Activated CD4-positive, alpha-beta memory T cell treated with anti-CD3 and anti-CD28 coated beads for 36 hours (primary cell): ENCODE measurements at places on chromosomes 16 and 17.

DNA sequence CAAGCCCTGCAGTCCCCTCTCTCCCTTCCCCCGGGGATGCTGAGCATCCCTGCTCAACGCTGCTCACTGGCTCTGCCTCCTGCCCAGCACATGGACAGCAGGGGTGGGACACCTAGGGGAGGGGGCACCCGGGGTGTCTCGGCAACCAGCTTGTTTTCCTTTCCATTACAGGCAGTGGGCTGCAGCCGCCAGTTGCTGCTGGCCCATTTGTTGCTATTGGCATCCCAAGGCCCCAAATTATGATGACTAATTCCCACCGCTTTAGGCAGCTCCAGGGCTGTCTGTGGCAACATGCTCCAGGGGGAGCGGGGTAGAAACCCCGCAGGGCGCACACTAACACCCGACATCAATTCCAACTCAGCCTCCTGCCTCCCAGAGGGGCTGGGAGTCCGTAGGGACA is 4.9 kb downstream of the SDK2 start:
- DNase-seq = no peak

GRCh38 chr17:74712301-74712700 is 422 bp downstream of the CD300LF start:
- DNase-seq = no peak

GRCh38 chr17:58254803-58255202 is 16.4 kb downstream of the LPO start:
- no peak for DNase-seq

GRCh38 chr17:79461041-79461440 is 149.8 kb downstream of the RBFOX3 start:
- no peak for DNase-seq

- DNase-seq = no peak
Measured at GRCh38 chr17:17034026-17034425, 8.2 kb upstream of the MPRIP start.

GRCh38 chr16:87895641-87896141 is 26.4 kb upstream of the SLC7A5 start:
- peak; percentile 96 for DNase-seq

DNA sequence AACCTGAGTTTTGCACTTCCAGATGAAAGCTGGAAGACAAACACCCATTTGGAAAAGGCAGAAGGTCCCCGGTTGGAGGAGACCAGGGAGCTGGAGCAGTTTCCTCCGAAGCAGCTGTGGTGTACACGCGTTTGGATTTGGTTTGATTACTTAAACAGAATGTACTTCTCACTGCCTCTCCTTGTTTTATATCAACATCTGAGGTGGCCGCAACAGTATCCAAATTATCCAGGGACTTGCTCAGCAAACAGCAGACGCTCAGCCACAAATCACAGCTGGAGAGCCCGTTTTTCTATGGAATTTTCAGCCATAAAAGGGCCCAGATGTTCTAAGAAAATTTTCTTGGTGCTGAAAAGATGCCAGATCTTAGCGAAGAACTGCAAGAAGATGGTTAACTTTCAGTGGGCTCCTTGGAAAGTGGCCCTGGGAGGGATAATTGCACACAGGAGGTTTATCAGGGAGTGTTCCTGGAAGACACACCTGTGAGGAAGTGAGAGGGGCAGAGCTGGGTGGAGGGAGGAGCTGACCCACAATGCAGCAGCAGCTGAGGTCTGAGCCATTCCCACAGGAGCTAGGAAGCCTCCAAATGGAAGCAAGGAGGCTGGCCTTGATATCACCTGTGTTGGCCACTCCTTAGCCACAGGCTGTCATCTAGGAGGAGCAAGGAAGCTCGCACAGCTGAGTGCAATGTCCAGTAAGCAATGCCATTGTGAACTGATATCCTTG is 28.9 kb upstream of the CDH5 start:
- DNase-seq = no peak

- DNase-seq = no peak
Measured at GRCh38 chr16:11614587-11615175, 28.0 kb upstream of the LITAF start.
